ENCODE measurements at places on chromosomes 12 and 14. TPM values are rescaled to one million over a fixed set of nuclear protein-coding genes. Genes with fewer than 3 reads are reported as not detected.

Gene ART4
- polyA plus RNA-seq: not detected

DNA sequence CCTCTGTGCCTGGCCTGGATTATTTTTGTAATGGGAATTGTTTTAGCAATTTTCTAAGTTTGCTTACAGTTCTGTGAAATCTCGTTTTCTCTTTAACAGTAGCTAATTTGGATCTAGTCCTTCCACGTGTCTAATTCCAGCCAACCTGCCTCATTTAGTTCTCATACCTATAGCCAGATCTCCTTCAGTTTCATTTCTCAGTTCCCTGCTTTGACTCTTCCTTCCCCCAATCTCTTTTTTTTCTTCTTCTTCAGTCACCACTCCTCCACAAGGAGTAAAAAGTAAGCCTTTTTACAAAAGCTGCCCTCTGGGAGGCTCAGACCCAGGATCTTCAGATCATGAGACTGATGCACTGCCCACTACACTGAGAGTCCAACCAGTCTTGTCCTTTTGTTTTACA, 1.4 kb downstream of the THTPA start:
- DNase-seq: no peak

- DNase-seq: no peak
These were observed 221.2 kb downstream of the NELL2 start for GRCh38 chr12:44654646-44655639.

DNA sequence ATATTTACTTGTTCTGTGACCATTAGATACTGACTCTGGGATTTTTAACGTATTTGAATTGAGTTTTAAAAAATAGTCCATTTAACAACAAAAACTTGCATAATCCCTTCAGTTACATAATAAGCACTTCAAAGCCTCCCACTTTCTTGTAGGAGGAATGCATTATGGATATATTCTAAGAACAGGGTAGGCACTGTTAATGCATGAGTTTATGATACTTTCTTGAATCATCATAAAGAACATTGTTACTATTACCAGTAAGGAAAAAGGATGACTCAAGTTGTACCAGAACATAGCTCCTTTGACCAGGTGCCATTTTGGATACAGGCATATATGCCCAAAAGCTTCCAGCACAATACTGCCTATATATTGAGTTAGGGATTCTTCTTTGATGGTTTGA, 671.4 kb downstream of the GALC start:
- no peak for DNase-seq

GRCh38 chr12:2879853-2880252, 2.8 kb downstream of the RHNO1 start:
- peak; percentile 88 for DNase-seq
